ENCODE measurements at places on chromosomes 2 and 18. TPM values are rescaled to one million over a fixed set of nuclear protein-coding genes. Genes with fewer than 3 reads are reported as not detected.

The GORASP2 gene
- 84.4 TPM for total RNA-seq

The CD8A gene
- 2.6 TPM for total RNA-seq

The MDH1B gene
- total RNA-seq = not detected

The SERPINB10 gene
- total RNA-seq = not detected

The CD226 gene
- 125 TPM for total RNA-seq

The VAMP8 gene
- 147 TPM for total RNA-seq

The TACR1 gene
- total RNA-seq = not detected

The TLX2 gene
- total RNA-seq = 1.2 TPM

The OTX1 gene
- not detected for total RNA-seq

The NXPH2 gene
- not detected for total RNA-seq

The NYAP2 gene
- total RNA-seq = not detected

The TOGARAM2 gene
- total RNA-seq = 6.4 TPM

The COX5B gene
- 209 TPM for total RNA-seq
